ENCODE measurements at places on chromosomes 6 and 20. TPM values are rescaled to one million over a fixed set of nuclear protein-coding genes. Genes with fewer than 3 reads are reported as not detected.

DNA sequence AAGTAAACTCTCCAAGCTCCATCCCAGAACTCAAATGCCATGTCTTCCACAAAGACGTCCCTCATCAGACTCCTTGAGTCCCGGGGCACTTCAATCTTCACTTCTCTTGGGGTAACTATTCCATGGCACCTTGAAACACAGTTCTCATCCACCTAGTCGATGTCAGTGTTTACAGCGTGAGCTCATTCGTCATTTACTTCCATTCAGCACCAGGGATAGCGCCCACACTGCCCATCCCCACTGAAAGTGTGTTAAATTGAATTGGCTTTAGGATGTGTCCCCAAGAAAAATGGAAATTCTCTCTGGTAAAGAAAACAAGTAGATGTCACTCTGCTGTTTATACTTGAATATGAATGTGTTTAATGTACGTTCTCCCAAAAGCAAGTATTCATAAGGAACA lies 31.3 kb downstream of the KCNK15 start:
- no peak for DNase-seq

The LST1 gene
- 0.87 TPM for total RNA-seq

The CDH22 gene
- 0.06 TPM for total RNA-seq

The DST gene
- 226 TPM for total RNA-seq

DNA sequence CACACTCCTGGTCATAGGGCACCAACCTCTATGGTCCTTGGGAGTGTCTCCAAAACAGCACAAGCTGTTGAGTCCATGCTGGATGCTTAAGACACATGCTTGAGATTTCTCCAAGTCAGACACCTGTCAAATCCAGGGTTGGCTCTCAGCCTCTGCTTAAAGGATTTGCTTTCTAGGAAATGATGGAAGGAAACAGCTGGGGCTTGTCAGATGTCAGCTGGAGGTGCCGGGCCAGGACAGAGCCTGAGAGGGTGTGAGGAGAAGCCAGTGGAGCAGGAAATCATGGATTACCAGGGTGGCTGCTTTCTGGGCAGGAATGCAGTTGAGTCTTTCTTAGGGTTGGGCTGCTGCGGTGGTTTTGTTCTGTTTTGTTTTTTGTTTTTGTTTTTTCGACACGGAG lies 83.0 kb upstream of the FAM184A start:
- no peak for DNase-seq

- no peak for DNase-seq
Measured at GRCh38 chr6:120569714-120570113, 764.6 kb downstream of the TBC1D32 start.

DNA sequence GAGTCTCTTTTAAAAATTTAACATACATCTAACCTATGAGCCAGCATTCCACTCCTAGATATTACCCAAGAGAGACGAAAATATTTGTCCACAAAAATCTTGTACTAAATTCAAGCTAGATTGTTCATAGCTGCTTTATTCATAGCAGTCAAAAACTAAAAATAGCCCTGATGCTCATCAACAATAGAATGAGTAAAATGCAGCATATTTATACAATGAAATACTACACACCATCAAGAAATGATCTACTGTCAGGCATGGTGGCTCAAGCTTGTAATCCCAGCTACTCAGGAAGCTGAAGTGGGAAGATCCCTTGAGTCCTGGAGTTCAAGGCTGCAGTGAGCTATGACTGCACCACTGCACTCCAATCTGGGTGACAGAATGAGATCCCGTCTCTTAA lies 22.0 kb upstream of the SRC start:
- no peak for DNase-seq
